ENCODE measurements at places on chromosomes 12 and 14. TPM values are rescaled to one million over a fixed set of nuclear protein-coding genes. Genes with fewer than 3 reads are reported as not detected.

KCNH5 gene
- total RNA-seq: not detected

HOXC11 gene
- 5.1 TPM for total RNA-seq

POTEG gene
- not detected for total RNA-seq

XRCC3 gene
- total RNA-seq: 14.7 TPM

C3AR1 gene
- 5.5 TPM for total RNA-seq

NINJ2 gene
- 9.9 TPM for total RNA-seq

CFAP73 gene
- not detected for total RNA-seq

RTL1 gene
- not detected for total RNA-seq

KERA gene
- not detected for total RNA-seq

FOXG1 gene
- total RNA-seq: not detected

PMEL gene
- total RNA-seq: 49.3 TPM

AACS gene
- 78.5 TPM for total RNA-seq

MDM2 gene
- 73.4 TPM for total RNA-seq

SCN8A gene
- 0.80 TPM for total RNA-seq

SMCO2 gene
- not detected for total RNA-seq

MSRB3 gene
- total RNA-seq: 16.6 TPM

STAC3 gene
- total RNA-seq: 0.76 TPM

TAS2R46 gene
- not detected for total RNA-seq

RERGL gene
- 10.3 TPM for total RNA-seq

CLECL1 gene
- total RNA-seq: not detected

ENDOU gene
- total RNA-seq: 30.5 TPM

ATN1 gene
- 53.6 TPM for total RNA-seq

GPR132 gene
- 0.84 TPM for total RNA-seq

LRRC9 gene
- not detected for total RNA-seq

KLRC3 gene
- not detected for total RNA-seq

SNW1 gene
- 46.7 TPM for total RNA-seq

GUCY2C gene
- total RNA-seq: not detected

OAS2 gene
- total RNA-seq: 3.6 TPM

OVCH1 gene
- total RNA-seq: 0.19 TPM

ALG10 gene
- 5.0 TPM for total RNA-seq

DCTN2 gene
- 193 TPM for total RNA-seq

NPAS3 gene
- 0.25 TPM for total RNA-seq

TSHR gene
- total RNA-seq: 0.99 TPM

FOXM1 gene
- total RNA-seq: 6.5 TPM

SYCP3 gene
- total RNA-seq: not detected

ITGA7 gene
- 11.0 TPM for total RNA-seq

Data from lower leg skin (tissue), 4 donors.